ENCODE measurements at places on chromosomes 1 and 21.

- DNase-seq: no peak
Measured at GRCh38 chr1:16922466-16922865, 735 bp downstream of the CROCC start.

DNA sequence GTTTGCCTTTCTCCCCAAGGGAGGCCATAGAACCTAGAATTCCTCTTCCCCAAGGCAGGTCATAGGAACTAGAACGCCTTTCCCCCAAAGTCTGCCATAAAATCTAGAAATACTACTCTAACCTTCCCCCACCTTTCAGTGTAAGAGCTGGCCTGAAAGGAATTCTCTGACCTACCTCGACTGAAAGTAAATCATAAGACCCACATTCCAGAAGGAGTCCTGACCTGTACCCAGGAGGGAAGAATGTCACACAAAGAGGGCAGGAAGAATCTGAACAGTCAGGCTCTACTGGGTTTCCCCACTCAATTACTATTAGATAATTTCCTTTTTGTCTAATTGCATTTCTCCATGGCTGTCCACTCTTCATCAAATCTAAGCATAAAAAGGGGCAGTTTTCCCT, 5.7 kb upstream of the ATG4C start:
- DNase-seq: no peak

- no peak for DNase-seq
Measured at GRCh38 chr21:28910280-28910887, 82.3 kb downstream of the LTN1 start.

GRCh38 chr1:206796116-206796515, 23.8 kb upstream of the IL10 start:
- no peak for DNase-seq

DNA sequence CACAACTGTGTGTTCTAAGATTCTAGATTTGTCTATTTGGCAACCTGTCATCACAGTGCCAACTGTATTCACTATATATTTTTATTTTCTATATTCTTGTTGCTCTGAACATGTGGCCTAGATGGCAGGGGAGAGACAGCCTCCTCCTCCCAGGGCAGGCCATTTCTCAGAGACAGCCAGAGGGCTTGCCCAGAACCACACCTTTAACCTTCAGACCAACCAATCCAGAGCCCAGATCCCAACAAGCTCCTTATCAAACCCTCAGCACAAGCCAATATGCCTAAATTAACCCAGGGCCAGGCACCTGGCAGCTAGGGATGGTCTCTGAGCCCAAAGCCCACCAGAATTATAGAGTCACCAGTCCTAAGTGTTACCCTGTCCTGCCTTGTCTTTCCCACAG, 19.3 kb downstream of the TRIM11 start:
- no peak for DNase-seq

- no peak for DNase-seq
Measured at GRCh38 chr1:173050865-173051264, at the start of gene TNFSF18. Gene TNFSF18 (minus strand): TSS chr1:173050941. CDS start chr1:173050896, 45 bp downstream.

GRCh38 chr1:31569596-31570173, 6.6 kb upstream of the TINAGL1 start:
- DNase-seq: no peak

DNA sequence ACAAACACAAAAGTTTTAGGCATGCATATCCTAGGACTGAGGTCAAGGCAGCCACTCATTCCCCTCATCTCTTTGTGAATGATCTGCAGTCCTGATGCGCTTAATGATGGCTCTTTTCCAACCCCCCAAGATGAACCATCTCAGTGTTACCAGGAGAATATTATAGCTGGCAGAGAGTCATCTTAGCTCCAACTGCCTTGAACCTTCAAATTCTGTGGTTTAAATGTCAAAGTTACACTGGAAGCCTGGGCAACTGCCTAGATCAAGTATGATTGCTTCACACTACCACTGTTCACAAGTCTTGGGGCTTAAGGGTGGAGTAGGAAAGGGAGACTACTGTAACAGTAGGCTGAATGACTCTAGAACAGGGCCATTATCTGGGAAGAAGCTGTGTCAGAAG, 8.0 kb upstream of the MYBPHL start:
- DNase-seq: no peak

DNA sequence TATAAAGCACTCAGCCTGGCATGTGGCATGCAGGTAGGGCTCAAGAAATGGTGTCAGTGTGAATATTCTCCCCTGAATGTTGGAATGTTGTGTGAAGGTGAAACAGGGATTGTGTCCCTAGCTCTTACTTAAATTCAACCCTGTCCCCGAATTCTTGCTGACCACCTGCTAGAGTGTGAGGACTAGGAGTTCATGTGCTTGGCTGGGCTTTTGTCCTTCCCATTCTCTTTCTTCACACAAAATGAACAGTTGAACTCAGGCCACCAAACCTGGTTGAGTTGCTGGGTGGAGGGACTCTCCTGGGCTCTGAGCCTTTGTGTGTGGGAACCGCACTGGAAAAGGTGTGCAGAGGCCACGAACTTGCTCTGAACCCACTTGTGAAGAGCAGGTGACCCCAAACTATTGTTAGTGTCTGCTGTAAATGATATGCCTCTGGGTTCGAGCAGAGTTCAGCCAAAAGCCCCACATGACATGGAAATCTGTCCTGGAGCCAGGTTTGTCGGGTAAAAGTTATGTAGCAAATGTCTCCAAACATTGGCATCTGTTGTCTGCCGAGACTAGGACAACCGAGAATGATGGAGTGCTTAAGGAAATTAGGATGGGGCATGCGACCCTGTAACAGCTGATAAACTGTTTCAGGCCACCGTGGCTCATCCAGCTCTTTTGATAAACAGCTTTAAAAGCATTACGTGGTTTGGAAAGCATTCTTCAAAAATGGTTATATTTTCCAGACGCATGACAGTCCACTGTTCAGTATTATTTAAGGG, 144.2 kb downstream of the DHRS3 start:
- no peak for DNase-seq

- DNase-seq: no peak
Measured at GRCh38 chr1:90710579-90711536, 6.2 kb downstream of the BARHL2 start.

GRCh38 chr21:46634966-46635323, 529 bp upstream of the PRMT2 start:
- DNase-seq: no peak

DNA sequence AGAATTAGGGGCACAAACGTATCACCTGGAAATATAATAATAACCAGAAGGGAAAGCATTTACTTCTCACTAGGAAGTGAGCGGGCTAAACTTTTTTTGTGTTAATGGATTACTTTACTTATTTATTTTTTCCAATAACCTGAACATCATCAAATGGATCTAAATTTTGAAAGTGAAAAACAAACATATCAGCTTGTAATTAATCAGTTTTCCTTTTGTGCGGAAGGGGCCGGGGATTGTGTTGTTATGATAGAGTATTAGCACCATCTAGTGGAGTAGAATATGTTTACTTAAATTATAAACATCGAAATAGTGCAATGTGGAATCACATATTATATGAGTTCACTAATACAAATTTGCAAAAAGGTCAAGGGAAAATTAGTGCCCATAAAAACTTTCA, 9.0 kb downstream of the CFH start:
- DNase-seq: peak; percentile 61

GRCh38 chr21:44872323-44872648, 1.2 kb downstream of the PTTG1IP start:
- DNase-seq: no peak

DNA sequence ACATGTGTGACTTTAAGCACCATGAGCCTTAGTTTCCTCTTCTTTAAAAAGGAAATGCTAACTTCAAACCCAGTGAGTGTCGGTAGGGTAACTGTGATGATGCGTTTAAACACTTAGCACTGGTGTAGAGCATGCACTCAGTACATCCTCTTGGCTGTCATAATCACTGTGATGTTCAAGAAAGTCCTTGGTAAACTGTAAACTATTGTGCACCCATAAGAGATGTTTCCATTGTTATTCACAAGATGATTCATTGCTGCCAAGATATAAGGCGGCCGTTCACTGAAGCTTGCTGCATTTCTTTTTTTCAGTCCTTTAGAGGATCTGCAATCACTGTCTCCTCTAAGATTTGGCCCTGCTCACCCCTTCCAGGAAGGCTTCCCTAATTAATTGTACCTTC, 61.8 kb upstream of the DAB1 start:
- no peak for DNase-seq

GRCh38 chr1:243712242-243712641, 137.8 kb downstream of the AKT3 start:
- DNase-seq: no peak

- no peak for DNase-seq
Measured at GRCh38 chr1:106780806-106781569, 275.5 kb upstream of the PRMT6 start.

DNA sequence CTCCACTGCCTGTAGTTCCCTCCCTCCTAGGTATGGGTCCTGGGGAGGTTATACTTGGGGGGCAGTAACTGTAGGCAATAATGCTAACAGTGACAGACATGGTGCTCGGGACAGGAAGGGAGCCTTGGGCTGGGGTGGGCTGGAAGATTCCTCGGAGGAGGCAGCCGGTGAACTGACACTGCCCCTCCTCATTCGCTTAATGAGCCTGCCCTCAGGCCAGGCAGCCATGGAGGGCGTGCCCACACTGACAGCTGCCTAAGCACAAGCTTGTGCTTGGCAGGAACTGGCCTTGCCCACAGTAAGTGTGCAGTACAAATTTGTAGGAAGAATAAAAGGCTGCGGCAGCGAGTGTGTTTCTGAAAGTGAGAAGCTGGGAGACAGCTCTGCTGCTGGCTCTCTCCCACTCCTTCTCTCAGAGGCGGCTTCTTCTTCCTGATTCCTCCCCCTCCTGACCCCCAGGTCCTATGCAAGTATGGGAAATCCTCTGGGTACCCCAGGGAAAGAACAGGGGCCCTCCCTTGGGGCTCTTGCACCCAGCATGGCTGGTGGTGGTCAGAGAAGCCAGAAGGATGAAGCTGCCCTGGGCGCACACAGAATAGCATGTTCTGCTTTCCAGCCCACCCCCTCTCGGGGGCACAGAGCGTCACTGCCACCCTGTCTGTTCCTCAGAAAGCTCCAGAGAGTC, 23.6 kb downstream of the OPTC start:
- no peak for DNase-seq

- DNase-seq: no peak
Measured at GRCh38 chr1:158043232-158043631, 49.8 kb downstream of the KIRREL1 start.

- peak; percentile 34 for DNase-seq
Measured at GRCh38 chr1:43975249-43975961, 645 bp downstream of the ATP6V0B start.

GRCh38 chr1:8095584-8095983, 69.5 kb upstream of the ERRFI1 start:
- DNase-seq: no peak

GRCh38 chr1:31433396-31433930, 20.4 kb downstream of the SERINC2 start:
- no peak for DNase-seq

- DNase-seq: no peak
Measured at GRCh38 chr1:221868593-221869303, 126.9 kb upstream of the DUSP10 start.

DNA sequence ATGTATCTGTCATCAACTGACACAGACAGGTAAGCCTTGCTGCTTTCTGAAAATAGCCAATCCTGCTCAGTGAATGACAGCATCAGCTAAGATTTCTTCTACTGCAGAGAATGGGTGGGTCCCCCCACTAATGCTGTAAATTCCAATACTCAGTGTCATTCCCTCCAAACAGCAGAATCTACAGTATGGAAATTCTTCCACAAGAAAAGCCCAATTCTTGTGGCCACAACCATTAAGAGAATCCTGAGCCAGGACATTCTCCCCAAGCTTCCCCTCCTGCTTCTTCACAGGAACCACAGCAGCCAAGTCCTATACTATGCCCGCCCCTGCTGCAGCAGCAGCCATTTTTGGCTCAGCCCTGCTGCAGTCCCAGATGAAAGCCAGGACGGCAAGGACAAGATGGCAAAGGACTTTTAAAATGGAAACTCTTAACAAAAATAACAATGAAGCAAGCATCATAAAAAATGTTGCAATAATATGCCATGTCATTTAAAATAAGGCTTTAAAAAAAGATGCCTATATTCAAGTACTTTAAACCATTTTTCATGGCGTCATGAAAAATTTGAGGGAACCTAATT, 26.8 kb downstream of the EIF4G3 start:
- peak; percentile 40 for DNase-seq

DNA sequence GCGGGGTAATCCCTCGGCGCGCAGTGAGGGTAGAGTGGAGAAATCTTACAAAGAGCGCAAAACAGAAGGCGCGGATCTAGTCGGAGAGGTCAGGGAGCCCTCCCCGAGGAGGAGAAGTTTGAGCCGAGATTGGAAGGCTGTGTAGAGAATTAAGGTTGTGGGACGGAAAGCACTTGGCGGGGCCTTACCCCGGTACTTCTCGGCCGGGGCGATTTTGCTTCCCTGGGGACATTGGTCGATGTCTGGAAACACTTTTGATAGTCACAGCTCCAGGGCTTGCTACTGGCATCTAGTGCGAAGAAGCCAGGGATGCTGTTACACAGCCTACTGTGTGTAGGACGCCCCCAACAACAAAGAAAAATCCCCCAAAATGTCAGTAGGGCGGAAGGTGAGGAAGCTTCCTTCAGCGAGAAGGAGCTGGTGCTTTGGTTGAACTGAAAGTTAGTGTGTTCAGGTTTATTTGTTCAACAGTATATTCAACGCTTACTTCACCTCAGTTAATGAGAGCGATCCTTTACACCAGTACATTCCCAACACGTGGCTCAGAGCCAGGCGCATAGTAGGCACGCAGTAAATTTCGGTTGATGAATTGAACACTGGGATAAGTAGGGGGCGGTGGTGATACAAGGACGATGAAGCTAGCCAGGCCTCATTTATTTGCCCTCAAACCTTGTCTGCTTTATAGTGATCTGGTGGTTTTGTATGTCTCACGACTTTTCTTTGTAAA, 807 bp downstream of the CEP85 start:
- no peak for DNase-seq

GRCh38 chr21:44535963-44536362, 4.0 kb downstream of the KRTAP10-1 start:
- no peak for DNase-seq

GRCh38 chr1:154945160-154945961, 8.8 kb upstream of the PMVK start:
- no peak for DNase-seq

DNA sequence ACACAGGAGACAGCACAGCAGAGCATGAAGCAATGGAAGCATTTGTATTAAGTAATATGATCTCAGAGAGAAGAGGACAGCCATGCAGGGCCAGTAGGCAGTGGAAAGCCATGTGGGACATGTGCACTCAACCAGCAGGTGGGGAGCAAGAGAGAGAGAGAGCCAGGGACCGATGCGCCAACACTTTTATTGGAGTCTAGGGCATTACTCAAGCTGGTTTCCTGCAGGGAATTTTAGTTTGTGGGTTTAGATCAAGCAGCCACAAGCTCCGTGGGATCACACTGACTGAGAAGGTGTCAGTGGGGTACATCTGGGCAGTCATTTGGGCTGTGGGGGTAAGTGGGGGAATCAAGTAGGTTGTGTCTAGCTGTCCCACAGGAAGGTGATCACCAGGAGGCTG, 137.1 kb downstream of the PCBP3 start:
- DNase-seq: no peak

- no peak for DNase-seq
Measured at GRCh38 chr1:30328401-30329262, 394.8 kb downstream of the MATN1 start.
